ENCODE measurements at places on chromosomes 5 and 9.

- no peak for DNase-seq
Measured at GRCh38 chr9:7785813-7786212, 13.8 kb downstream of the DMAC1 start.

DNA sequence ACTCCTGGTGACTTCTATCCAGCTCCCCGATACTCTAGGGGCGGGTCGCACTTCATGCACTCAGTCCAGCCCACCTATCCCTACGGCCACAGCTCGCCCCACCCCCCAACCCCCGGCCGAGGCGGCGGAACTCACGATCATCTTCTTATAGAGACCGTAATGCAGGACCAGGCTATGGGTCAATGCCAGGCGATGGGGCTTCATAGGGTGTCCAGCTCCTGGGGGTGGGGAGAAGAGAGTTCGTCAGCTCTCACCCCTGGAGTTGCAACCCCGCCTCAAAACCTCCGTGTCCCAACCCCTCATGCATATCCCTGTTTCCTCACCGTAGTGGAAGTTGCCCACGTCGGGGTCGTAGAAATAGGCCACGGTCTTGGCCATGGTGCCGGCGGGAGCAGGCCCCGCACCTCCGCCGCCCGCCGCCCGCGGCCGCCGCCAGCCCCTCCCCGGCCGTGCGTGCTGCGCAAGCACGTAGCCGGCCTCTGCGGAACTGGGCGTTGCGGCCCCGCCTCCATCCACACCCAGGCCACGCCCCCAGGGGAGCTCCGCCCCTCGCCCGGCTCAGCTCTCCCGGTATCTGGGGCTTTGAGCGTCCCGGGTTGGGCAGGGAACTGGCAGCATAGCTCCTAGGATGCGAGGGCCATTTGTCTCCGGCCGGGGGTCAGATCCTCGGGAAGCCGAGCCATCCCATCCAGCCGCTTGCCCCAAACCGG, at the start of the genes HDAC3 and RELL2:
HDAC3 (minus strand) TSS at position 437 of the 710 bp plus-strand sequence; CDS start at position 378, 59 bp downstream.
RELL2 (plus strand) TSS at position 585 of the 710 bp plus-strand sequence. CDS start 1,229 bp downstream, outside the sequence.
- DNase-seq, result peak; percentile 98

DNA sequence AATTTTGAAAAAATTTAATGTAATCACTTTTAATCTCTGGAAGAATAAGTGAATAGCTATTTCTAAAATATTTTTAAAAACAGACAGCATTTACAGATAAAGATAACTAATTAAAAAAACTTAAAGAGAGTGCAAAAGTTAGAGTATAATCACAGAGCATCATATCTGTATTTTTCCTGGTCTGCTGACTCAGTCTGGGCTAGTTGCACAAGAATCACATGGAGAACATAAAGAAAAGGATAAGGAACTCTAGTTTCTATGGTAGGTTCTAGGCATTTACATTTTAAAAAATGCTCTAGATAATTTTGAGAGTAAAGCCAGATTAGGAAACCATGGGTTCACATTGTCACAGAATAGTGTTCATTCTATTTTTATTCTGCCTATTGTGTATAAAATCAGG, 347.4 kb downstream of the PSAT1 start:
- DNase-seq, result no peak

DNA sequence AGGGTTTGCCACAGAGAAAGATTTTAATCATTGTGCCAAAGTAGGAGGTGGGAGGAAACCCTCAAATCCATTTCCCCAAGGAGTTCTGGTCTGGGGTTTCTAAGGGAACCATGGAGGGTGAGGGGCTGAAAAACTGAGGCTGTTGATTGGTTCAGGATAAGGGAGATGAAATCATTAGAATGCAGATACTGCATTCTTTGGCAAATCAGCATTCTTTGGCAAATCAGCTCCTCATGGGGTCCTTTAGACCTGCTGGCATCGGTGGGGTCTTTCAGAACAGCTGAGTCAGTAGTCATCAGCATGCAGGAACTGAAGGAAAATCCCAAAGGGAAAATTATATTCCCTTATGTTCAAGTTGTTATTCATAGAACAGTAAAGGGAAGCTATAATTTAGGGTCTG, 585.5 kb downstream of the ISL1 start:
- no peak for DNase-seq

GRCh38 chr9:35599763-35600604, 5.1 kb upstream of the TESK1 start:
- DNase-seq, result no peak

- no peak for DNase-seq
Measured at GRCh38 chr5:167351316-167351715, 940.1 kb upstream of the WWC1 start.

DNA sequence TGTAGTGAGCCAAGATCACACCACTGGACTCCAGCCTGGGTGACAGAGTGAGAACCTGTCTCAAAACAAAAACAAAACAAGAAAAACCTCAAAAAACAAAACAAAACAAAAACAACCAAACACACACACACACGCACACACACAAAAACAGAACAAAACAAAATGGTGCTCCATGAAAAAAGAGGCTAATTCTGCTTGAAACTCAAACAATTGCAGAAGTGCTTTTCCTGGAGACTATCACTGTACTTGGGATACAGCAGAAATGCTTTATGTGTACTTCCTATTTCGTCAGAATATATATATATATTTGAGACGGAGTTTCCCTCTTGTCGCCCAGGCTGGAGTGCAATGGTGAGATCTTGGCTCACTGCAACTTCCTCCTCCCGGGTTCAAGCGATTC, 49.9 kb upstream of the HSPA9 start:
- DNase-seq, result no peak

GRCh38 chr5:134099288-134099872, 15.1 kb upstream of the TCF7 start:
- DNase-seq, result no peak

- DNase-seq, result no peak
Measured at GRCh38 chr5:76547242-76547890, 75.8 kb downstream of the F2RL2 start.

- DNase-seq, result no peak
Measured at GRCh38 chr9:69542942-69543704, 129.0 kb downstream of the APBA1 start.

GRCh38 chr9:95516734-95517558, at the start of gene PTCH1:
PTCH1 (minus strand) TSS chr9:95516971.
- DNase-seq, result peak; percentile 34

DNA sequence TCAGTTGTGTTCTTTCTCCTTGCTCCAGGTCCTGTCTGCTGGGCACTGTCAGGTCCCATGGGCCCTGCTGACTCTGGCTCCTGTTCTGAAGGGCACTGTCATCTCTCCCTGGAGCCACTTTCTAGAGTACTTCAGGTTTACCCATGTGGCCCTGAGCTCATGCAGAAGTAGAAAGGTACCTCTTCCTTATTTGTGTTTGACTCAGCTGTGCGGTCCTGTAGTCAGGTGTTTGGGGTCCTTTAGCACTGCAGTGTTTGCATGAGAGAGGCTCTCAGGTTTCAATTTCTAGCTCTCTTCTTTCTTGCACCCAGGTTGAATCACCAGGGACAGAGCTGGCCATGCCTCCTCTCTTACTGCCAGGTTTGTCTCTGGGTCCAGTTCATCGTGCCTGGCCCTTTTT, 71.5 kb downstream of the HSPA4 start:
- DNase-seq, result no peak

DNA sequence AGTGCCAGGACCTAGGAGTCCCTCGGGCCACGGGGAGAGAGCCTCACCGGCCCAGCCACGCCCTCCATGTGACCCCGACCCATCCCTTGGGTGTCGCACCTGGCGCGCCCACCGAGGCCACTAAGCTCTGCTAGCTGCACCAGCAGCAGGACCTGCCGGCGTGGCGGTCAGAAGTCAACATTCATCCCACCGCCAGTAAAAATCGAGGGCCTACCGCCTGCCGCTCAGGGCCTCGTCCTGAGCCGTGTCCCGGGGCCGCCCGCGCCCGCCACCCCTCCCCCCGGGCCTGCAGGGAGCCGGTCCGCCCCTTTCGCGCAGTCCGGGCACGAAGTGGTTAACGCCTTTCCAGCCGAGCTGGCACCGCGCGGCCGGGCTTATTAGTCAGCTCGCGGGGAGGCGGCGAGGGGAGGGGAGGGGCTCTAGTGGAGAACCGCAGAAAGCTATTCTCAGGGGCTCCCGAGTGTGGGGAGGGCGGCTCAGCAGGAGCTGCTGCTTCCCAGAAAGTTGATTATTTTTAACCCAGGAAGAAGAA, 124.4 kb downstream of the C9orf50 start:
- DNase-seq, result peak; percentile 87

GRCh38 chr9:133237035-133237731, 28.1 kb upstream of the OBP2B start:
- peak; percentile 45 for DNase-seq

DNA sequence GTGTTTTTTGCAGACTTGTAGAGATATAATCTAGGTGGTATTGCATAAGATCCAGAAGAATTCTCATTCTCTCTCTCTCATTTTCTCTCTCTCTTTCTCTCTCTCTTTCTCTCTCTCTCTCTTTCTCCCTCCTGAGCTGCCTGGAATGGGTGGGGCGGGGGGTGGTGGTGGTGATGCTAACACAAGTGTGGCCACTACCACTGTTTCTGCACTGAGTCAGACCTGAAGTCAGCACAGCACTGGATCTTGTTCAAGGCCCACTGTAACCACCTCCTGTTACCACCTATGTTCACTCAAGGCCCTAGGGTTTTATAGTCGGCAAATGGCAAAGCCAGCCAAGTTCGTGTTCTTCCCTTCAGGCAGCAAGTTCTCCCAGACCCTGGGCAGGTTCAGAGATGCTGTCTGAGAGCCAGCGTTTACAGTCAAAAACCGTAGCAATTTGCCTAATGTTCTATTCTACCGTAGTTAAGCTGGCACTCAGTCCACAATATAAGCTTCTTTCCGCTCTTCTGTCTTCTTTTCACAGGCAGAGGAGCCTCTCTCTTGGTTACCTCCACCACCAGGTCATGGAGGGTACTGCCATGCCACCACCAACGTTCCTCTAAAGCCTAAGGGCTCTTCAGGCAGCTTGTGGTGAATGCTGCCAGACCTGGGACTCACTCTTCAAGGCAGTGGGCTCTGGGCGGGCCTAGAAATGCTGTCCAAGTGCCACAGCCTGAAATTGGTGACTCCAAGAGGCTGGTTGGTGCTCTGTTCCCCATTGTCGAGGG, 235.7 kb upstream of the PRR16 start:
- DNase-seq, result no peak

DNA sequence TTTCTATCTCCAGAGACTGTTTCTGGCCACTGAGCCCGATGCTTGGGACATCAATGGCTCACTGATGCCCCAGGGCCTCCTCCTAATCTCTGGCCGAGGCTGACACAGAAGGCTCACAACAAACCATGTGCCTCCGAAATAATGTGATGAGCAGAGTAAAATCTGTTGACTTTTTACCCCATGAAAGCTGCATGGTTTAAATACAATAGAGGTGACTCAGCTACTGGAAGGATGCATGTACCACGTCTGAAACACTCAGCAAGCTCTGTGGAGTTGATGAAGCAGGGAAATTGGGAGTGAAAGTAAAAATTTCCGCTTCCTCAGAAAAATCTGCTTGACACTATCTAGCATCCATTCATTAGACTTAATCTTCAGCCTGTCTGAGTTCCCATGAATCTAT, 111.1 kb upstream of the EQTN start:
- DNase-seq, result peak; percentile 61

DNA sequence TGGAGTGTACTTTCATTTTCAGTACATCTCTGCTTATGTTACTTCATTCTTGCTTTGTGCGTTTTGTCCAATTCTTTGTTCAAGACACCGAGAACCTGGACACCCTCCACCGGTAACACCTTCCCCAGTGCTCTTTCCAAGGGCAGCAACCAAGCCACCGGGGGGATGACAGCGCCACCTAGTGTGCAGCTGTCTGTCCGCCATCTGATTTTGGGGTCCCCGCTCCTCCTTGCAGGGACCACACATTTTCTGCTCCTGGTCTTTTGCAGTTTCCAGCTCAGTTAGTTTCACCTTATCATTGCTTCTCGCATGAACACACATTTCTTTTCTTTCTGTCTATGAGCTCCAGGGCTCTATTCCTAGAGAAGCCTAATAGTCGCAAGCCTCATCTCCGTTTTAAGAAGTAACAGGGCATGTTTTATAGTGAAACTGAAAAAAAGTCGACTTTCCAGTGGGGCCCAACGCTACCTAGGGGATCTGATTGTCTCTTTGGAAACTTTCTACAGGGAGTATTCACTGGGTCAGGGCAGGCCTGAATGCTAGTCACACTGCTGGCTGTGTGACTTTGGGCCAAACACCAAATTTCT, 152.1 kb downstream of the FSTL4 start:
- peak; percentile 23 for DNase-seq

- DNase-seq, result no peak
Measured at GRCh38 chr5:97062046-97062445, 80.4 kb downstream of the LIX1 start.

- no peak for DNase-seq
Measured at GRCh38 chr5:83839256-83839655, 118.6 kb upstream of the HAPLN1 start.

- no peak for DNase-seq
Measured at GRCh38 chr9:100186356-100186755, 87.3 kb downstream of the INVS start.

GRCh38 chr5:66896171-66896570, 300.0 kb downstream of the MAST4 start:
- no peak for DNase-seq

GRCh38 chr5:5291357-5291756, 131.1 kb upstream of the ICE1 start:
- no peak for DNase-seq

- no peak for DNase-seq
Measured at GRCh38 chr5:163826201-163826600, 320.8 kb downstream of the MAT2B start.

DNA sequence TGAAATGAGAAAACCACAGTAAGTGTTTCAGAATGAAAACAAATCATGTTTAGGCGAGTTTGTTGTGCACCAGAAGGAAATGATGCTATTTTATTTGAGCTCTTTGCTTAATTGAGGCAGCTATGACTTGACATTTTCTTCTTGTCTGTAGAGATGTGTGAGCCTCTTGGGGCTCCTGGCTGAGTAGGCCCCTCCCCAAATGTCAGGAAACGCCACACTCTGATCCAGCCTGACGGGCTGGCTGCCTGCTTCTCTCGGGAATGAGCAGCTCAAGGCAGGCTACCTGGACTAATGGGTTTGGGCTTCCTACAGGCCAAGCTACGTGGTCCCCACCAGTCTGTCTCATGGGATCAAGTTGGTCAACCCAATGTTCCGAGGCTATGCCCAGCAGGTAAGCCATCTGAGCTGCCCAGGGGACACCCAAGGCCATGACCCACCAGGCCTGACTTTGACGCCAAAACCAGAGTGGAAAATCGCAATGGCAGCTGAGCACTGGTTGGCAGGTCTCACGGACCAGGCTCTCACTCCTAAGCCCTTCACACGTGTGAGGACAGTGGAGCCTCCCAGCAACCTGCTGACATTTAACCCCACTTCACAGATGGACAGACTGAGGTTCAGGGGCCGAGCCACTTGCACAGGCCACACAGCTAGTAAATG, 29.9 kb downstream of the USP20 start:
- no peak for DNase-seq

- no peak for DNase-seq
Measured at GRCh38 chr9:110006657-110007056, 201.3 kb downstream of the C9orf152 start.

DNA sequence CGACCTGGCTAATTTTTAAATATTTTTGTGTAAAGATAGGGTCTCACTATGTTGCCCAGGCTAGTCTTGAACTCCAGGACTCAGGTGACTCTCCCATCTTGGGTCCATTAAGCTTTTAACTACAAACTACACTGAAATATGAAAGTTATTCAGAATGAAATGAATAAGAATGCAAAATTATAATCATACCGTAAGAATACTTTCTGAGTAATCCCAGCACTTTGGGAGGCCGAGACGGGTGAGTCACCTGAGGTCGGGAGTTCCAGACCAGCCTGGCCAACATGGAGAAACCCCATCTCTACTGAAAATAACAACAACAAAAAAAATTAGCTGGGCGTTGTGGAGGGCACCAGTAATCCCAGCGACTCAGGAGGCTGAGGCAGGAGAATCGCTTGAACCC, 1.1 kb upstream of the ORM1 start:
- no peak for DNase-seq

Data from AG08395 (cell line).